ENCODE measurements at places on chromosomes 3 and 15. TPM values are rescaled to one million over a fixed set of nuclear protein-coding genes. Genes with fewer than 3 reads are reported as not detected.

MESP1 gene
- not detected for total RNA-seq

C3orf52 gene
- 7.5 TPM for total RNA-seq

PAQR5 gene
- 2.6 TPM for total RNA-seq

HLTF gene
- total RNA-seq, result 72.7 TPM

TLR9 gene
- total RNA-seq, result 0.11 TPM

SSUH2 gene
- total RNA-seq, result 0.90 TPM

CD86 gene
- 6.1 TPM for total RNA-seq

TTLL13 gene
- not detected for total RNA-seq

BCHE gene
- total RNA-seq, result 174 TPM

ZIC1 gene
- not detected for total RNA-seq

TEX9 gene
- 17.3 TPM for total RNA-seq

C2CD4B gene
- total RNA-seq, result 2.2 TPM

GRCh38 chr15:64423970-64424369 is 36.3 kb downstream of the TRIP4 start:
- DNase-seq, result no peak

GRCh38 chr3:195124378-195124992 is 146.5 kb downstream of the XXYLT1 start:
- DNase-seq, result no peak

DNA sequence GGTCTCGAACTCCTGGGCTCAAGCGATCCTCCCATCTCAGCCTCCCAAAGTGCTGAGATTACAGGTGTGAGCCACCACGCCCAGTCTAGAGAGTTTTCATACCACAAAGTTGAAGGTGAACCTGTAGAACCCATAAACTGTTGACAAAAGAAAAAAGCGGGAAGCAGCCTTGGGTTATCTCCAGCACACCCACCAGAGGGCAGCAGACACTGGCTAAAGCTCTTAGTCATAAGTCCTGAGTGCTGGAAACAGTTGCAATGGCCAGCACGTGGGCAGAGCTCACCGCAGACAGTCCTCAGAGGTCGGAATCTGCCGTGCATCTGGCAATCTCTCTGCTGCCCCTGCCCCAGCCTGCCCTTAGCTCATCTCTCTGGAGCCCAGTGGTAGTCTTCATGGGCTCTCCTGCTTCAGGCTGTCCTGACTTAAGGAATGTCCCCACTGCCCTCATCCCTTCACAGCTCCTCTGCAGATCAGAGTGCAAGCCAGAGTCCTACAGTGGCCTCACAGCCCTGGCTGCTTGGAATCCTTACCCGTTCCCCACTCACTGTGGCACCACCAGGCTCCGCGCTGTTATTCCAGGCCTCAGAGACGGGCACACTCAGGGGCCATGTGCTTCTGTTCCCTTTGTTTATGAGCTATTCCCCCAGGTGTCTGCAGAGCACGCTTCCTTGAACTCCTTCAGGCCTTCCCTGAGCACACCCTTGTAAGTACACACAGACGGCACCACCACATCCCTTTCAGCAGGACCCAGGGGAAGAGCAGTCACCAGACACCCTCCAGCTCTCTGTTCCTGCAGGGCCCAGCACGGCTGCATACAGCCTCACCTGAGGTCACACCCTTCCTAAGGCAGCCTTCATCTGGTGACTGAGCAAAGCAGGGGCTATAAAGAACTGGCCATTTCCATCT is 8.8 kb upstream of the ELP6 start:
- peak; percentile 74 for DNase-seq

DNA sequence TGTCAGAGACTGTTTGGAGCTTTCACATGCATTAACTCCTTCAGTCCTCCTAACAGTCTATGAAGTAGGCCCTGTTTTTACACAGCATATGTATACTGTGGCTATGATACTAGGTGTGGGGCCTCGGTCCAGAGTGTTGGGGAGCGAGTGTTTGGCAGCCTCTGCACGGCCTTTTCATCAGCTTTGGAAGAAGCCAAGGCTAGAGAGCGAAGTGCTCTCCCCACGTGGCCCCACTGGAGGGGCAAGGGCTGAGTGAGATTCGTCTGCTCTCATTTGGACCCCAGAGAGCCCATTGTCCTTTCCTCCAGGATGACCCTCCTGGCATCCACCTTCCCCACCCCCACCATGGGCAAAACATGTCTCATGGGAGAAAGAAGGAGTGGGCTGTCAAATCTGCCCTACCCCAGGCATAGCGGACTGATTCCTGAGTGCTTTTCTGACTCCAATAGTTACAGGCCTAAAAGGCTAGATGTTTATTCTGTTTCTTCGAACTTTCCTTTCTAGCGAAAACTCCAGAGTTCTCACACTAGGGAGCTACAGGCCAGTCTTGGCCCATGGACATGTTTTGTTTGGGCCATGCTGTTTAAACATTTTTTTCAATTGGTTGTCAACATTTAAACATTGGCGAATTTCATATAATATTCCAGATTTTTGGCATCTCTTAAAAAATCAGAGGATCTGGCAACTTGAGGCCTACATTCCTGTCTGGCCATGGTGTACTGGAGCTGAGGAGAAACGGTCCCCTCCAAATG is 76.0 kb downstream of the EEFSEC start:
- DNase-seq, result no peak

- no peak for DNase-seq
Measured at GRCh38 chr15:101538177-101538576, 48.7 kb upstream of the PCSK6 start.

GRCh38 chr15:75675579-75676404 is 28.1 kb downstream of the SNX33 start:
- no peak for DNase-seq

DNA sequence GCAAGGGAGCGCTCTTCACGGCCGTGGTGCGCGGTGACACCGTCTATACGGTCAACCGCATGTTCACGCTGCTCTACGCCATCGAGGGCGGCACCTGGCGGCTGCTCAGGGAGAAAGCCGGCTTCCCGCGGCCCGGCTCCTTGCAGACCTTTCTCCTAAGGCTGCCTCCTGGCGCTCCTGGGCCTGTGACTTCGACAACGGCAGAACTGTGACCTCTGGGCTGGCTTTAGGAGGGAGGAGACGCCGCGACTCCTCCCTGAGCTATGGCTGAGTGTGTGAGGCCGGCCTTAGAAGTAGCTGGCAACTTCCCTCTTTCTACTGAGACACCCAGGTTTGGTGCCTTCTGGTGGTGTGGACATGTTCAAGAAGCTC is 1.4 kb downstream of the KBTBD13 start:
- DNase-seq, result no peak

DNA sequence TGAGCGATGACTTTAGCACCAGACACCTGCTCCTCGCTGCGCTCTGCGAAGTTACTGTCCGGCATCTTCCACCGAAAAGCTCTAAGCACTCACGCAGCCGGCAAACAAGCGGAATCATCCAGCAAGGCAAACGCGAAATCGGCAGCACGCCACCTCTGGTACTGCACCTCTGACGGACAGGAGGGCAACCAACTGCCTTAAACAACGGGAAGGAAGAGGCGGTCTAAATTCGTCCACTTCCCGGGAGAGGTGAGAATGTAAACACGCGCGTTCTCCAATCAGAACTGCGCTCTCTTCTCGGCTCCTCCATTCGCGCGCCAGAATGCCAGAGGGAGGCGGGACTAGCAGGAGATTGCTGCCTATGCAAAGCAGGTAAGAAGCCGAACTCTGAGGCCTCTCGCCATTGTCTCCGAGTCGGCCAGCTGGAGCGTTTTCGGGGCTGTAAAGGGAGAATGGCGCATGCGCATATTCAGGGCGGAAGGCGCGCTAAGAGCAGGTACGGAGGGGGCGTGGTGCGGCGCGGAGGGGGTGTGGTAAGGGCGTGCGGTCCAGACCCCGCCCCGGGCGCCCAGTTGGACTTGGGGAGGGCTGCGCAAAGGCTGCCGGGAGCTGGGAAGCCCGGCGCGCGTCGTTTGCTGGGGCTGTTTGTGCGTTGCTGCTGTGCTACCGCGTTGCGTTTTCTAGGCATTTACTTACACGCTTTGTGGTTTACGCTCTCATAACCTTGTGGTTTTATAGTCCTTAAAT is at the start of the genes BTD and HACL1:
BTD (plus strand) TSS at position 347 of the 747 bp plus-strand sequence. CDS start 33,695 bp downstream, outside the sequence.
HACL1 (minus strand) TSS at position 171 of the 747 bp plus-strand sequence; CDS start at position 65, 106 bp downstream.
- peak; percentile 99 for DNase-seq

DNA sequence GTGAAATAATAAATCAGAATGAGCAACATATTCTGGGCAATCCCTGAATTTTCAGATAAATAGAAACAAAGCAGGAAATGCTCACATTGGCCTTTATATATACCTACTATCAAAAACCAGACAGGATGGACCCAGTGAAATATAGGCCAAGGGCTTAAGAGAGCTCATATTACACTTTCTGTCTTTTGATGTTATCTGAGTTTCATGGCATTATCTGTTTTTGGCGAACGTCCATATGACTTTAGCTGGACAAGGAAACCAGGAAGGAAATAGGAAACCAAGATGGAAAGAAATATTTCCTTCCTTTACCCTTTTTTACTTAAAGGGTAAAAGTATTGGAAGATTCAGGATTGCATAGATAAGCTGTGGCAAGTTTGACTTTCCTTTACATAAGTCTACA is 274.8 kb downstream of the THSD4 start:
- no peak for DNase-seq

DNA sequence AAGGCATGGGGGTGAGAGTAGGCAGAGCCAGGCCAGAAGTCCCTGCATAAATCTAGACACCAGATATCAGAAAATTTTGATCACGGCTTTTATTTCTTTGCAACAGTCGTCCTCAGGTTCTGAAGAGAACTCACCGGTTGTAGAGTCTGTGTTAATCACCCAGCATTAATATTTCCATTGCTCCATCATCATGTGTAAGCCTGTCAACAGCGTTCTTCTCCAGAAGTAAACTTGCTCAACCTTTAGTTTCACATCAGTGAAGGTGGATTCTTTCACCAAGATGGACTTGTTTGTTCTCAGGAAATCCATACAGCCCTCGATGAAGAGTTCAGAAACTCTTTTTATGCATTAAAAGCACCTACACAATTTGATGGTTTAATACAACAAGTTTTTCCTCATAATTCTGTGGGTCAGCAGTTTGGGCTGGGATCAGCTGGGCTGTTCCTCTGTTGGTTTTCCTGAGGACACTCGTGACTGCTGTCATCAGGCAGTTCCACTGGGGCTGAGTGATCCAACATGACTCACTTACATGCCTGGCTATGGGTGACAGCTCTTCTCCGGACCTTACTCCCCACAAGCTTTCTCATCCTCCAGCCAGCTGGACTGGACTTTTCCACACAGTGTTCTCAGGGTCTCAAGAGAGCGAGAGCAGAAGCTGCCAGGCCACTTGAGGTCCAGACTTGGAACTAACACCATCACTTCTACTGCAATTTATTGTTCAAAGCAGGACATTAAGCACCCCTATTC is 303.4 kb downstream of the ZNF621 start:
- DNase-seq, result no peak

GRCh38 chr15:58597943-58598828 is 151.3 kb downstream of the ADAM10 start:
- no peak for DNase-seq

DNA sequence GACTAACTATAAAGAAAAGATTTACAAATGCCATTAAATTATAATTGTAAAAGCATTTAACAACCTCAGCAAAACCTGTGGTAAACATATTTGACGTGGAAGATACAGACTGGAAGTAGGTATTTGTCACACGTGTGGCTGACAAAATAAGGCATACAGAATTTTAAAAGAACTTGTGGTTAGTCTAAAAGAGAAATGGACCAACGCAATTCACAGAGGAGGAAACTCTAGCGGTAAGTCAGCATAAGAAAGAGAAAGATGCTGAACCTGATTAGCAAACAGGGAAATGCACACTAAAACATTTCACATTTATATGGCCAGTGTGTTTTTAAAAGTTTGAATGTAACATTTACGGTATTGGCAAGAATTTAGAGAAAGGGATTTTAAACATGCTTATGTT is 35.3 kb downstream of the KCNH8 start:
- no peak for DNase-seq

GRCh38 chr3:119294696-119295671 is 801 bp downstream of the ARHGAP31 start:
- no peak for DNase-seq

- DNase-seq, result no peak
Measured at GRCh38 chr3:111904376-111905241, 45.5 kb downstream of the PHLDB2 start.

DNA sequence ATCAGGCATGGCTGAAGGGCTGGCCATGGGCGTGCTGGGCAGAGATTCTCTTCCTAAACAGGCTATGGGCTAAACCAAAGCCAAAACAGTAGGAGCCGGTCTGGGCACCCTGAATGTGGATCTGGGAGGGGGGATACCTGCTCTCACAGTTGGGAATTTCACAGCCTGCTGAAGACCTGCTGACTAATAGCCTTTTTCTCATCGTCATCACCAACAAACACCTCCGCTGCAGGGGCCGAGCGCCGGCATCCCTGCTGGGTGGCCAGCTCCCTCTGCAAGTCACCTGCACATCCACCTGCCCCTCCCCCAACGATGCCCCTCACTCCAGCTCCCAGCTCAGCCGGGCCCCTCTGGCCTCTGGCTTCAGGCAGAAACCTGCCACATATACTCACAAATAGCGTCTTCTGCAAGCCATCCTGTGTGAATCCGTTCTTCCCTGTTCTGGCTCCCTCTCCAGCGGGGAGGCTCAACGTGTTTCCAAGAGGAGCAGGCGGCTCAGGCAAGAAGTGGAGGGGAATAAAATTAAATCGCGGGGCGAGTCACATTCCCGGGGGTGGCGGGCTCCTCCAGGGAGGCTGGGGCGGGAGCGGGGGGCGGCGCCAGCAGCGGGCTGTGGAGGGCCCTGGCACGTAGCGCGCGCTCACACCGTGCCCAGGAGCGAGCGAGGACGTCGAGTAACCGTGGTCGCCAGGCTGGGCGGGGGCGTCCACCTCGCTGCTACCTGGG is 466 bp downstream of the IQSEC1 start:
- DNase-seq, result no peak

DNA sequence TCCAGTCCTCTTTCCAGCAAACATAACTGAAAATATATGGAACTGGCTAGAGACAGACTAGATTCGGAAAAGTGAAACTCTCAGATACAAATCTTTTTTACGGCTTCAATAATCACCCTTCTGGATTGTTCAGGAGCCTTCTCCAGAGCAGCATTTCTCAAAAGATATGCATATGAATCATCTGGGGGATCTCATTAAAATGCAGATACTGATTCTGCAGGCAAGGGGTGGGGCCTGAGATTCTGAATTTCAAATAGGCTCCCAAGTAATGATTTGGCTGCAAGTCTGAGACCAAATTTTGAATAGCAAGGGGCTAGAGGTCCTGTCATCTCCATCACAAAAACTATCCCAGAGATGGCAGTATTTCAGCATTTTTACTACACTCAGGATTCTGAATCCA is 165.4 kb downstream of the CTNNB1 start:
- DNase-seq, result no peak

- peak; percentile 21 for DNase-seq
Measured at GRCh38 chr3:71208211-71209095, 375.1 kb downstream of the FOXP1 start.
